ENCODE measurements at places on chromosomes 16 and 17.
A peak's percentile ranks its signal among the peaks of the same experiment; 100 is the strongest.

- no peak for DNase-seq
Observed at GRCh38 chr17:79046916-79047280, 22.9 kb downstream of the C1QTNF1 start.

DNA sequence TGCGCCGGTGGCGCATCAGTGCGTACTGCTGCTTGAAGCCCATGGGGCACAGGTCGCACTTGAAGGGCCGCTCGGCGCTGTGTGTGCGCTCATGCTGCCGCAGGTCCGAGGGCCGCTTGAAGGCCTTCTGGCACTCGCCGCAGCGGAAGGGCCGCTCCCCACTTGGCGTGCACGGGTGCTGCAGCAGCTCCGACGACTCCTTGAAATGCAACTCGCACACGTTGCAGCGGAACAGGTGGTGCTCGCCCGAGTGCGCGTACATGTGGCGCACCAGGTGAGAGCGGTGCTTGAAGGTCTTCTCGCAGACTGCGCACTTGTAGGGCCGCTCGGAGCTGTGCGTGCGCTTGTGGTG is 3.3 kb downstream of the ZNF319 start:
- no peak for DNase-seq

- no peak for DNase-seq
Observed at GRCh38 chr17:39404542-39405378, 3.3 kb upstream of the FBXL20 start.

- no peak for DNase-seq
Observed at GRCh38 chr17:42313773-42314566, 25.7 kb downstream of the STAT5A start.

DNA sequence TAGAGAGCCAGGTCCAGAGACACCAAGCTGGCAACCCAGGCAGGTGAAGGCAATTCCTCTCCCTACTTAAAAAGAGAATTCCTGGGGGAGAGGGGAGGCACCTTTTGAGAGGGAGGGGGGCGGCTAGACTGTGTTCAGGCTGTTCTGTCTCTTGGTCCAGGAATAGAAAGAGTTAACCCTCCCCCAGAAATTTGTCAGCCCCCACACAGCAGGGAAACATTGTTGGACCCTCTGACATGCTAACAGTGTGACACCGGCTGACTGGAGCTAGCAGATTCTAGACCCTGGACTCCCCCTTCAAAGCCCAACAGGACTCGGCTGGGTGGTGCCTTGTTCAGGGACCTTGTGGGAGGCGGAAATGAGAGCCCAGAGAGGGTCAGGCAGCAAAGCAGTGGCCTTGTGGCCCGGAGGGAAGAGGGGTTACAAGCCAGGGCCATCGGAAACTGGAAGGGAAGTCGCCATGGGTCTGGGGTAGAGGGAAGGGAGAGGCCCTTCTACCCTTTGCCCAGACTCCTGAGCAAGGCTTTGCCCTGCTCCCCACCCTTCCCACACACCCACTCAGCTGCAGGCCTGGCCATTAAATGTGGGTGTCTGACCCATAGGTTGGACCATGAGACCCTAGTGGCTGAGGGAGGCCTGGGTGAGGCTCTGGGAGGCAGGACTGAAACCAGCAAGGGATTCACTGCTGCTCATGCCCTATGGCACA is 44.6 kb downstream of the RAI1 start:
- DNase-seq = no peak

- DNase-seq = no peak
Observed at GRCh38 chr17:60412701-60413100, 9.6 kb upstream of the CHCT1 start.

DNA sequence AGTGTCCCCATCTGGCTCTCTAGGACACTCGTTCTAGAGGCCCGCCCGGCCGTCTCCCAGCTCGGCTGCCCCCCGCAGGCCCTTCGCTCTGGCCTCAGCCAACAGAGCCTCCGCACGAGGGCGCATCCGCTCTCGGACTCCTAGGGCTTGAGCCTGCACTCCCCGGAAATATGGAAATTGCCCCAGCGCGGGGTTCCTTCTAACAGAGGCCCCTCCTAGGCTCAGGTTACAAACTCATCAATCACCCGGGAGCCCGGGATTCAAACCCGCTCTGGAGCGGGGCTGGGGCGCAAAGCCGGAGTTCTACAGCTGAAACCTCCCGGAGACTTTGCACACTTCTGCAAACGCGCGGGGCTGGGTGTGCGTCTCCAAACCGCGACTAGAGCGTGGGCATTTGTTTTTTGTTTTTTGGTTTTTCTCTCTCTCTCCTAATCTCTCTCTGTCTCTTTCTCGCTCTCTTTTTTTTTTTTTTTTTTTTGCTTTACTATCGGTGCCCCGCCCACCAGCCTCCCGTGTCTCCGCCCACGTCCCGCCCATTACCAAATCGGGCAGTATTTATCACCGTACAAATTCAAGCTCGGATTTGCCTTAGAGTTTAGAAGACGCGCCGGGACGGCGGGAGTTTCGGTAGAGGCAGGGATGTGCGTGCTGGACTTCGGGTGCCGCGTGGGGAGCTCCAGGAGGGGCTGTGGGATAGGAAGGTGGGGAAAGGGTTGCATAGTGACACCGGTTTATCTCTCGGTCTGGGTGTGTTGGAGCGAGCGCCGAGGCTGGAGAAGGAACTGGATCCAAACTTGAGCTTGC is 2.4 kb upstream of the FOXL1 start:
- DNase-seq = no peak

DNA sequence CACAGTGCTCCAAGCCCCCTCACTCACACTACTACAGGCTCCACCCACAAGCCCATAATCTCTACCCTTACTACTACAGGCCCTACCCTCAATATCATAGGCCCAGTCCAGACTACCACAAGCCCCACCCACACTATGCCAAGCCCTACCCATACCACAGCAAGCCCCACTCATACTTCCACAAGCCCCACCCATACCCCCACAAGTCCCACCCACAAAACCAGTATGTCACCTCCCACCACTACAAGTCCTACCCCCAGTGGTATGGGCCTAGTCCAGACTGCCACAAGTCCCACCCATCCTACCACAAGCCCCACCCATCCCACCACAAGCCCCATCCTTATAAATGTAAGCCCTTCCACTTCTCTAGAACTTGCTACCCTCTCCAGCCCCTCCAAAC is 13.8 kb downstream of the RIPOR1 start:
- DNase-seq = no peak

GRCh38 chr16:57279780-57280638 is 4.5 kb downstream of the PLLP start:
- no peak for DNase-seq

DNA sequence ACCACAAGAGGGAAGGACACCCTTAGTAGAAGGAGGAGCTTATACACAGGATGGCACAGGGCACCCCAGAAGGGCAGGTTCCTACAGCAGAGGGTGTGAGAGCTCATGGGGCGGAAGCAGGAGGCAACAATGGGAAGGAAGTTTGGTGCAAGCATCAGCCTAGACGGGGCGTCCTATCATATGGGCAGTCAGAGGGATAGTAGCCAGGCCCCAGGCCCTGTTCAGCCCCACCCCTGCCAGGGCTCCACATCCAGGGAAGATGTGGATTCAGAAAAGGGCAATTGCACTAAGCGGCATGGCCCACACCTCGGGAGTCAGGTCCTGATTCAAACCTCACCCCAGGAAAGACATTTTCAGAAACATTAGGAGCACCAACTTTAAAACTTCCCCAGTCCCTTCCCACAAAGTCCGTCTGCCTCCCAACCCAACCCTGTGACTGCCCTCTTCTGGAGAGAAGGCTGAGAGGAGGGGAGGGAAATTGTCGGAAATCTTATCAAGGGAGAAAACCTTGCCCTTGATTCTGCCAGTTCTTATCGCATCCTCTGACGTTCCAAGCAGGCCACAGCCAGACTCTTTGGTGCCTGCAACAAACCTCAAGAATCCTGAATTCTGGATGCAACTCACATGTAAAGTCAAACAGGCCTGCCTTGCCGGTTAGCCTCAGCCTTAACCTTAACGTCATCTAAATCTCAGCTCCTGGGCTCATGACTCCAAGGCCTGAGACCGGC is 198.8 kb upstream of the CDH5 start:
- DNase-seq = no peak

DNA sequence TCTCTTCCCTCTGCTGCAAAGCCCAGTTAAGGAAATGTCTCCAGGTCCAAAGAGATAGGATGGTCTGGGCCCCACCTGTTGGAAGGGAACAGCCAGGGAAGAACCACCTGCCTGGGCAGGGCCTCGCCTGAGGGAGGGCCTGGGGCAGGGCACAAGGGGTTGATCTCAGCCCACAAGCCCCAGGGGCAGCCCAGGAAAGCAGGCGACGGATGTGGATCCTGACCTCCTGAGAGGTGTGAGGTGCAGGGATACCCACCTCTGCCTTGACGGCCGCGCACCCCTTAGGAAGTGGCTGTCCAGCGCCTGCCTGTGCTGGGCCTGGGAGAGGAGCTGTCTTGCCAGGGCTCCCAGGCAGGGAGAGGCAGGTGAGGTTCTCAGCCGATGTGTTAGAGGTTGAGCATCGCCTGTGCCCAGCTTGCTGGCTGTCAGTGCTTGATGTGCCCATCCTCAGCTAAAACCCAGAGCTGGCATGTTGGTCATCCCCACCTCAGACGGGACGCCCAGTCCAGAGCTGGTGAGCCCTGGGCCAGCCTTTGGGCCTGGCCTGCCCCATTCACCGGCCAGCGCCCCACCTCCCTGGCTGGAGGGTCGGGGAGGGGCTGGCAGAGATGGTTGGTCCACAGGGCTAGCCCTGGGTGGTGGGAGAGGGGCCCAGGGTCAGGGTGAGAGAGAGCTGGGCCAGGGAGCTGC is 434 bp downstream of the CEMP1 start:
- DNase-seq = no peak

GRCh38 chr17:27486741-27487140 is 30.5 kb downstream of the KSR1 start:
- DNase-seq = no peak

DNA sequence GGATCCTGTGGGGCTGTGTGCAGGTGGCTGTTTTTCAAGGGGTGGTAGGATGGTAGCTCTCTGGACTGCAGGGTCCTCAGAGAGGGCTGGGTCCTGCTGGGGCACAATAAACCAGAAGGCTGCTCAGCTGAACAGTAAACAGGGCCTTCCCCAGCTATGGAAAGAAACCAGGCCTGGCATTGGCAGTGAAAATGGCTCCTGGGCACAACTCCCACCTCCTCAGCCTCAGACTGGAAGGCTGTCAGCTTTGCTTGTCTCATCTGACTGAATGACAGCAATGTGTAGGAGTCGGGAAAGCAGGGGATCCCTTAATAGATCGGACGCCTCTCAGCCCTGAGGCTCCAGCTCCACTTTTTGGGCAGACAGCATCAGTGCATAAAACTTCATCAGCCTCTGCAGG is 59.8 kb upstream of the NLRP1 start:
- no peak for DNase-seq

GRCh38 chr16:20971401-20971800 is 70.8 kb downstream of the LYRM1 start:
- DNase-seq = no peak

GRCh38 chr16:68376590-68376989 is 65.8 kb downstream of the PRMT7 start:
- no peak for DNase-seq

GRCh38 chr17:17028059-17028877 is 14.0 kb upstream of the MPRIP start:
- no peak for DNase-seq

DNA sequence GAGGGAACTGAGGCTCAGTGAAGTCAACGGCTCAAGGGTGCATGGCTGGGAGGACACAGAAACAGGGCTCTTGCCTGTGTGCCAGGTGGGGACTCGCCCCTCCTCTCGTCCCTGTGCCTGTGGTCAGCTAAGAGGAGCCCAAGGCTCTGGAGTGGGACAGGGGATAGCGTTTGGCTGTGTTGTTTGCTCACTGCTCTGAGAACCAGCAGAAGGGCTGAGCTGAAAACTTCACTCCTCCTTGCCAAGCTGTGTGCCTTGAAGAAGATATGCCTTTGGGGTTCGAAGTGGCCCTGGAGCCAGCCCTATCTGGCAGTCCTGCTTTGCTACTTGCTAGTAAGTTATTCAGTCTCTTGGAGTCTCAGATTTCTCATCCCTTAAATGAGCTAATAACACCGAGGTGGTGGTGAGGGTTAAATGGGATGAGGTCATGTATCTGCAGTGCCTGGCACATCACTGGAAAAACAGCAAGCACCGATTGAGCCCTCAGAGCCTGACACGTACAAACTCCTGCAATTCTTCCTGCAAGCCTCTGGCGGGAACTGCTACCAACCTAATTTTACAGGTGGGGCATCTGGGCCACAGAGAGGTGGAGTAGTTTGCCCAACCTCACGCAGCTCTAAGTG is 17.7 kb downstream of the FOXL1 start:
- no peak for DNase-seq

- peak; percentile 35 for DNase-seq
Observed at GRCh38 chr17:41687828-41688640, 651 bp upstream of the EIF1 start.

- no peak for DNase-seq
Observed at GRCh38 chr17:78485290-78486168, 91.7 kb downstream of the DNAH17 start.

GRCh38 chr17:44733753-44734152 is 25.0 kb upstream of the ADAM11 start:
- DNase-seq = no peak

DNA sequence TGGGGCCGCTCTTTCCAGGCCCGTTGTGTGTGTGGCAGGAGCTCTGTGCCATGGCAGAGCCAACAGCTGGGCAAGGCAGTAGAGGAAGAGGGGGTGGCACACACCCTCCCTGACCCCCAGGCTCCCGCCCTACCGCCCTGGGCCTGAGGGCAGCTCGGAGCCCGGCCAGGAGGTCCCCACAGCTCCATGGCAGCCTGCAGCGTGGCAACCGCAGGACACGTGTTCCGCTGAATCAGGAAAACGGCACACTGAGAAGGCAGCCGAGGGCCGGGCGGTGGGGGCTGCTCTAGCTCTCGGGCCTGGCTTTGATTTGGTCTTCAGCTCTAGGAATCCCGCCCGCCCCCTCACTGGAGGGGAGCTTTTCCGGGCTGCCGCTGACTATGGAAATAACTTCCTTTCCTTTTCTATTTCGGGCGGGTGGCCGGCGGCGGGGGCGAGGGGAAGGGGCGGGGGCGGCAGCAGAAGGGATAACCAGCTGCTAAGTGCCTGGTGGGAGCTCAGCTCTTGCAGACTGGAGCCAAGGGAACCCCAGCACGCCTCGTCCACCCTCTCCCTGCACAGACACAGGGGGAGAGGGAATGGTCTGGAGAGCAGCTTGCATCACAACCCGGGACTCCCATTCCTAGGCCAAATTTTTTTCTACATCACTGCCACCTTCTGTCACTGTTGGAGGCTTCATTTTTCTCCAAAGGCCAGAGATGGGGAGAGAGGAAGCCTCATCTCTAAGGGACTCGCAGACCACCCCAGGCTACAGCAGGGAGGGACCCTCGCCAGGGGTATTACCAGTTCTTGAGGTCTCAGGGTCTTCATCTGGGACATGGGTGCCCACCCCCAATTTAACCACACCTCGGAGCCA is 24.8 kb upstream of the MRPS23 start:
- no peak for DNase-seq

Measured in activated T-helper 1 cell treated with anti-CD3 and anti-CD28 coated beads, Interleukin-2, amount 50 U/mL, for 16 hours (primary cell).